ENCODE measurements at places on chromosomes 7 and 10.

- no peak for DNase-seq
Observed at GRCh38 chr7:6917258-6917657, 91.2 kb upstream of the CCZ1B start.

GRCh38 chr10:119281581-119282071 is 74.3 kb downstream of the GRK5 start:
- no peak for DNase-seq

- no peak for DNase-seq
Observed at GRCh38 chr7:4245866-4246470, 436.1 kb upstream of the FOXK1 start.

DNA sequence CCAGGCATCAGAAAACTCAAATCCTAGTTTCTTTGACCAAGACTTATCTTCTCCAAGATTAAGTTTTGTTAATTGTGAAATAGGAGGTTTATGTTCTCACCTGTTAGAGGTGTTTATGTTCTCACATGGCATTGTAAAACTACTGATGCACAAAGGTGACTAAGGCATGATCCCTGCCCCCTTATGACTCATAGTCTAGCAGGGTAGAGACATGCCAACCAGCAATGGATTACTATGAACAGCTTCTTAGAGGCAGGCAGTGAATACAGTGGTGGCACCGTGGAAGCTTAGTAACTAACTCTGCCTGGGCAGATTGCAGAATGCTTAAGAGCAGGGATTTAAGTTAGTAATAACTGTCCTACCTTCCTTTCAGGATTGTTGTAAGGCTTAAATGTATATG is 400.9 kb downstream of the SORCS3 start:
- no peak for DNase-seq

DNA sequence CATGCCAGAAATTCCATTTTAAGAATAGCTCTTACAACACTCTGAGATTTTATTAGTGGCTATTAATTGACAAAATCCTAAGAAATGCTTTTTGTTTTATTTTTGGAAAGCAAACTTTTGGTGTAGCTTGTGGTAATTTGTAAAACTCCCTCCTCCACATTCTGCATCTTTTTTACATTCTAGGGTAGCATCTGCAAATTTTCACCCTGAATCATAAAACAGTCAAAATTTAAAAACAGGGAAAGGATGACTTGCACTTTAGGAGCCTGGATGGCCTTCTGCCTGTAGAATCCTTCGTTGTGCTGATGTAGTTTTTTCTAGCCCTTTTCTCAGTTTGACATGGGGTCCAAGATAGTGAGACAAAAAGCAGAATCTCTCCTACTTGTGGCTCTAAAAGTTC is 316.1 kb downstream of the ADRA2A start:
- DNase-seq = peak; percentile 58

- no peak for DNase-seq
Observed at GRCh38 chr7:2018569-2019460, 213.9 kb downstream of the MAD1L1 start.

DNA sequence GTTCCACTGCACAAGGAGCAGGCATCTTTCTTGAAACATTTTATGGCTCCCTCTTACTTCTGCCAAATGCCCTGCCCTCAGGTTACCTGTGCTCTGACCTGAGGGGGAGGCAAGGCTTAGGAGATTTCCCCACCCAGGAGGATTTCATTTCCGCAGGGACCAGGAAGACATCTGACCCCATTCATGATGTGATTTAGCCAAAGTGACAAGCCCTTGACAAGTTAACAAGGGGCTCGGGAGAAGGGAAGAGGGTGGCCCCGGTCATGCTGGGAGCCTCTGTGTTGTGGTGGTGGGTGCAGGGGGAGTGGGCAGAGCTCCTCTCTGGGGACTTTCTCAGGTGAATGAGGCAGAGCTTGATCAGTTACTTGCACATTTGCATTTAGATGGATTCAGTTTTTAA is 18.9 kb downstream of the GIMAP5 start:
- DNase-seq = no peak
